ENCODE measurements at places on chromosomes 3 and 15. TPM values are rescaled to one million over a fixed set of nuclear protein-coding genes. Genes with fewer than 3 reads are reported as not detected.

IGSF10 gene
- under 0.01 TPM for total RNA-seq

DNASE1L3 gene
- total RNA-seq = 1.5 TPM

CILP gene
- 1.5 TPM for total RNA-seq

SLC28A2 gene
- not detected for total RNA-seq

IFT122 gene
- total RNA-seq = 22.4 TPM

TGFBR2 gene
- 406 TPM for total RNA-seq

TADA3 gene
- total RNA-seq = 54.9 TPM

NAA50 gene
- total RNA-seq = 198 TPM

SHC4 gene
- 0.39 TPM for total RNA-seq

ADPRH gene
- total RNA-seq = 2.7 TPM

ARHGEF3 gene
- 2.7 TPM for total RNA-seq

ABHD6 gene
- total RNA-seq = 8.5 TPM

FGD5 gene
- 5.3 TPM for total RNA-seq

FAM174B gene
- 1.8 TPM for total RNA-seq

MYL3 gene
- not detected for total RNA-seq

BCL6 gene
- 27.6 TPM for total RNA-seq

TTC23 gene
- total RNA-seq = 20.6 TPM

CPEB1 gene
- total RNA-seq = 8.8 TPM

KIF7 gene
- total RNA-seq = 8.8 TPM

TF gene
- under 0.01 TPM for total RNA-seq

STARD5 gene
- total RNA-seq = 5.3 TPM

ISY1 gene
- total RNA-seq = 31.5 TPM

CLPX gene
- 33.2 TPM for total RNA-seq

XXYLT1 gene
- total RNA-seq = 19.1 TPM

CLRN1 gene
- not detected for total RNA-seq

PLCL2 gene
- total RNA-seq = 41.9 TPM

CTXN2 gene
- total RNA-seq = not detected

GOLGA8M gene
- 0.73 TPM for total RNA-seq

ROPN1 gene
- not detected for total RNA-seq

PCSK6 gene
- total RNA-seq = 1.8 TPM

MKRN2OS gene
- not detected for total RNA-seq

EOGT gene
- 23.5 TPM for total RNA-seq

P2RY14 gene
- total RNA-seq = not detected

GPR149 gene
- not detected for total RNA-seq

LSAMP gene
- under 0.01 TPM for total RNA-seq

ACKR4 gene
- total RNA-seq = 8.1 TPM

MINAR1 gene
- total RNA-seq = 0.73 TPM

CPNE9 gene
- total RNA-seq = not detected

MELTF gene
- total RNA-seq = 7.3 TPM

TRIM42 gene
- total RNA-seq = not detected

OXTR gene
- total RNA-seq = 0.73 TPM
